ENCODE measurements at places on chromosomes 7 and 10.

GRCh38 chr7:124764051-124764846 is 1.3 kb downstream of the GPR37 start:
- DNase-seq = no peak

GRCh38 chr7:128323040-128323439 is 20.7 kb downstream of the RBM28 start:
- no peak for DNase-seq

GRCh38 chr10:129345763-129346162 is 121.3 kb upstream of the MGMT start:
- DNase-seq = no peak

DNA sequence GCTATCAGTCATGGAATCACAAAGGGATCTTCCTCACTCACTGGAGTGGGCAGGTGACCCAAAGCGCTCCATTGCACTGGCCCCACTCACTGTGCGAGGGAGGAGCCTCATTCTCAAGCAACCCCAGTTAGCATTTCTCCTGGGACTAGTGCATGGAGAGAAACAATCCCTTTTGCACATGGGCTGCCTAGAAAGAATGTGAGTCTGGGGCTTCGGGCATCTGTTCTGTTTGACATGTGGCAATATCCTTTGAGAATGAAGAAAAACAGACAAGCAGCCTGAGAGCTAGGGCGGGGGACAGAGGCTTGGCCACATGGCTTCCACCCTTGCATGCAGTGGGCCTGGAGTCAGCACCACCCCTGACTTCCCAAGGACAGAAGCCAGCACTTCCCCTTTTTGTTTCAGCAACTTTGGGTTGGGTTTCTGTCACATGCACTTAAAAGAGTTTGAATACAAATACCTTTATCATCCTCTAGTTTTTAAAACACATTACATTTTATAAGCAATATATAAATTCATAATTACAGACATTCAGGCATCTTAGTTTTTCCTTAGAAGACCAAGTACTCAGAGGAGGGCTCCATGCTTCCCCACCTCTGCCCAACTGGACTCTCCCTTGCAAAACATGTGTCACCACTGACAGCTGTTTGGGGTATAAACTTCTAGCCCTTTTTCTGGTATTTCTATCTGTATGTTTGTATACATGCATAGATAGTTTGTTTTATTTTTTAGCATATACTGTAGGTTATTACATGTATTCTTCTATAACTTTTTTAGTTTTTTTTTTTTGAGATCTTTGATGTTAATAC is 73.8 kb downstream of the RBM20 start:
- no peak for DNase-seq

- peak; percentile 30 for DNase-seq
Observed at GRCh38 chr7:39733881-39734632, 110.7 kb downstream of the RALA start.

DNA sequence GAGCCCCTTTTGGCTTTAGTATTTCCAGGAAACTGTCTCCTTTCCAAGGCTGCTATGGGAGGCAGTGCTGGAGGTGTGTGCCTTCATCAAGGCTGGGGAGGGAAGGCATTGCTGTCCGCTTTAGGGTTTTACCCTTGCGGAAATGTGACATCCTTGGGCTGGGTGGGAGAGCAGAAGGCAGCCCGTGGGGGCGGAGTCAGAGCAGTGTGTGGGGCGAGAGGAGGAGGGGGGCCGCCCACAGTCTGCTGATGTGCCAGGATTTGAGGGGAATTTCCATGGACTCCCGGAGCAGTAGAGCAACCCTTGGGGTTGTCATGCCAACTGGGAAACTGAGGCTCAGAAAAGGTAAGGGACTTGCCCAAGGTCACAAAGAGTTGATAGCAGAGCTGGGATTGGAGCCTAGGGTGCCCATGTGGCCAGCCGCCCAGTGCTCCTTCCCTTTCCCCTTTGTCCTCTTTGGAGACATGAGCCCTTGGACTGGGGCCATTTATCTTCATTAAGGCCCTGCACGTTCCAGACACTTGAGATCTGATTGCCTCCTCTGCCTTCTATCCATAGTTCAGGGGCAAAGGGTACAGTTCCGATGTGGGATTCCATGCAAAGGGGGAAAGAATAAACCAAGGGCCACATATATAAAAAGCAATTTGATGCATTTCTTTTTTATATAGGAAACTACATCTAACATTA is 22.2 kb downstream of the TSPAN15 start:
- DNase-seq = no peak

DNA sequence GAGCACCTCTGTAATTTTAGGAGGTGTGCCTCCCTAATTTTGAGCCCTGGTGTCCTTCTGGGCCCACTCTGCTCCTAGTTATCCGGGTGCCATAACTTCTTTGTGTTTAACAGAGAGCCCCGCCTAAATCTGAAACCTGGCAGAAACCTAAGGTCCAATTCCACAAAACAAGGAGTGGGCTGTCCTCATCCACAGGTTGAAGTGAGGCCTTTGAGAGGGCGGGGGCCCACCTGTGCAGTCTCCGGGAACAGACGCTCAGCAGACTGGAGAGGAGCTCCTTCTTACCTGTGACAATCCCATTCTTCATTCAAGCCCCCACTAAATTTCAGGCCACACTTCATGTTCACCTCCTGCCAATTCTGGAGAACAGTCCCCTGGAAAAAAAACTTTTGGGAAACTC is 10.9 kb downstream of the TMEM72 start:
- no peak for DNase-seq
